Thoracic aorta (tissue), 2 donors: ENCODE measurements at places on chromosomes 1 and 21.

DNA sequence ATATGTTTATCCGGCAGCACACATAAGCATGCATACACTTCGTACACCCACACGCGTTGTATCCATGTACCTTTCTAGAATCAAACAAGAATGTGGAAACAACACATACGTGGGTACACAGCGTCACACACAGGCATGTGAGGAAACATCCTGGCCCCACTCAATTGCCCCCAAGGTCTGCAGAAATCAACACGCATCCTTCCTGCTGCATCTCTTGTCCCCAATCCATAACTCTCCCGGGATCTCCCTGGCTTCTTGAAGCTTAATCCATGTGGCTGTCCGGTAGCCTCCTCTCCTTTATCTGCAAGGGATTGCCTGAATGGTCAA is 5.5 kb upstream of the TBX15 start:
- DNase-seq = no peak

GRCh38 chr21:45748593-45748992 is 105.1 kb downstream of the PCBP3 start:
- DNase-seq = no peak

DNA sequence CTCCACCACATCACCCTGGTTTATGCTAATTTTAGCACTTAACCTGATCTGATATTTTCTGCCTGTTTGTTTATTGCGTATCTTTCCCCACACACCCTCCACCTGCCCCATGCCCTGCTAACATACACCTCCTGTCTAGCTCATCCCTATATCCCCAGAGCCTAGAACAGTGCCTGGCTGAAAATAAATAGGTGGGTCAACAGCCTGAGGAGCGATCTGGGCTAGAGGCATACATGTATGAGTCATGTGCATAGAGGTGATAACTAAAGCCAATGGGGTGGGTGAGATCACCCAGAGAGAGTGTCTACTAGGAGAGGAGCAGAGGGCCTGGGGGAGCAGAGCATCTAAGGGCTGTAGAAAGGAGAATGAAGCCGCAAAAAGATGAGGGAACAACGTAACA is 2.7 kb downstream of the HTR1D start:
- no peak for DNase-seq

GRCh38 chr21:35168735-35169134 is 119.6 kb upstream of the RUNX1 start:
- no peak for DNase-seq

DNA sequence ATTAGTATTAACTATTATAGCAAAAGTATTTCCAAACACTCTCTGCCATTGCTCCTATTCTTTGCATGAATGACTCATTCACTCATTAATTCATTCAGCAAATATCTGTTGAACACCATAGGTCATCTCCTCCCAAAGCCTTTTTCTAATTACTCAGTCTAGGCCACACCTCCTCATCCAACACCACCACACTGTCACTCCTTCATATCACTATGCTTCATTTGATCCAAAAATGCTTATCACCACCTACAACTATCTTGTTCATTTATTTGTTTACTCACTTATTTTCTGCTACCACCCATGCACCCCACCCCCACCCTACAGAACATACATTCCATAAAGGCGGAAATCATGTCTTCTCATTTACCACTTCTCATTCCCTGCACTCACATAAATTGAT is 94.4 kb upstream of the TNFSF4 start:
- DNase-seq = no peak

GRCh38 chr1:107139833-107140702 is 771 bp upstream of the NTNG1 start:
- no peak for DNase-seq

DNA sequence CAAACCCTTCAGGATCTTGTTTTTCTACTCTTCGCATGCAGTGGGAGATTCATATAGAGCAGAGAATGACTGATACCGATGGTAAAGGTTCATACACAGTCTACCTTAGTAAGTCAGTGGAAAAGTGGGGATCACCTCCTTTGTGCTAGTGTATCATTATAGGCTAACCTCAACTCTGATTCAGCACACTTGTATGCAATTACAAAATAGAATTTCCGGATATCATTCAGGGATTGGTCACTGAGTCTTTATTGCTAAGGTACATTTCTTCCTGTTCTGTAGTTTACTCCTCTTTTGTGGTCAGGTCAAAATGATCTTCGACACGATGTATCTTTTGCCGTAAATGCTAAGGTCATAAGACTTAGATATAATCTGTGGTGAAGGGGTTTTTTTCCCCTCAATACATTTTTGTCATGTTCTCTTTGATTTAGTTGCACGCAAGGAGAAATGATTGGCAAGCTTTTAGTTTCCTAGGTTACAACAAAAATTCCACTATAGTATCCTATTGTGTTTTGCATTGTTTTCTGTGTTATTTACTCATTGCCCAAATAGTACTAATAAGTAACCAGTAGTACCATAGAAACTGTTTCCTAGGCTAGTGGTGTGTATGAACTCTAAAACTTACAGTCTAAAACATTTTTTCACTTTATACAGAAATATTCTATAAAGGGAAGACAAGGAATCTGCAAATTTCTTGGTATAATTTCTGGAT is 35.7 kb upstream of the PLA2G4A start:
- no peak for DNase-seq

GRCh38 chr1:98034505-98034904 is 113.7 kb upstream of the DPYD start:
- no peak for DNase-seq

GRCh38 chr21:33374450-33375096 is 28.6 kb upstream of the IFNGR2 start:
- DNase-seq = no peak

- no peak for DNase-seq
Observed at GRCh38 chr1:180227861-180228647, 2.0 kb upstream of the LHX4 start.

DNA sequence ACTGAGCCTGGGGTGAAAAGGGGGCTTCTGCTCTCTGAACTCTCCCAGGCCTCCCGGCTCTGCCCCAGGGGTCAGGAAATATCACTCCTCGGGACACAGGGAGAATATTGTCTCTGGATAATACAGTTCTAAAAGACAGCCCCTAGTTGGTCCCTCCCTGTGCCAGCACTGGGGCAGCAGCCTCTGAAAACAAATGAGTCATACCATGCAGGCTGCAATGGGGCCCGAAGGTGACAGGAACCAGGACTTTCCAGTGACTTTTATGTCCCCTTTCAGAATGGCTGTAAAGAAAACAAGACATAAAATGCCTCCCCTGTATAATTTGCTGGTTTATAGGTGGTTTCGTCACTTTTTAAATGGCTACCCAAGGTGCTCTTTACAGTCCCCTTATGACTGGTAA is 360.0 kb downstream of the NPHP4 start:
- no peak for DNase-seq

- DNase-seq = no peak
Observed at GRCh38 chr1:65233782-65234181, 75.6 kb upstream of the DNAJC6 start.

DNA sequence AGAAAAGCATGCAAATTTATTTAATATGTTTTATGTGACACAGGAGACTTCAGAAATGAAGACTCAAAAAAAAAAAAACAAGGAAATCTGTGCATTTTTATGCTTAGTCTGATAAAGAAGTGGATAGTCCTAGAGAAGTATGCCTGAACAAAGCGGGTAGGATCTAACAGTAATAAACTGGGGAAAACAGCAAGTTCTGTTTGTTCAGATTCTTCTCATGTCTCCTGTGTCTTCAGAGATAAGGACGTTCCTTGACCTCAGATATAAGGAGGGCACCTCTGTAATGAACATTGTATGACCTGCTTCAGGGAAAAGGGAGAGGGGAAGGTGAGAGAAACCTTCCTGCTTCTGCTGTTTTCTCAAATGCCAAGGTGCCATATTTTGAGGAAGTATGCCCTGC is 67.7 kb upstream of the TNFSF18 start:
- DNase-seq = no peak

DNA sequence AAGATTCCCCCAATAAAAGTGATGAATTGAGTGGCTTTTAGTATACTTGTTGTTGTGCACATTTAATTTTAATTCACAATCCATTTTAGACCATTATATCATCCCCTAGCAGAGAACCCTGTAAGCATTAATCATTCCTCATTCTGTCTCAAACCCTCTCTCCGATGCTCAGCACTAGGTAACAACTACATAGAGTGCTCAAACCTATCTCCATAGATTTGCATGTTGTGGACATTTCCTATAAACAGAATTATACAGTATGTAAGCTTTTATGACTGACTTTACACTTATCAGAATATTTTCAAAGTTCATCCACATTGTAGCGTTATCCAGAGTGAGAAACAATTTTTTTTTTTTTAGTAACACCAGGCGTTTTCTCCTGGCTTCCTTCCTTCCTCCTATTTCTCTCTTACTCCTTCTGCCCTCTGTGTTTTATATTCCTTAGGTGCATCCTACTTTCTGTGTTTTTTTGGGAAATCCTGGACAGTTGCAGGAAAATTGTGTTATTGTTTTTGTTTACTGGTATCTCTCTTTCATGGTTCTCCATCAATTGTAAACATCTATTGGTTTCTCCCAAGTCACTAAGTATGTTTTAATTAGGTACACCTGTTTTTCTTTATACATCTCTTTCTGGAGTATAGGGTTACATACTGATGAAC is 1528.0 kb upstream of the TPTE start:
- DNase-seq = no peak
